ENCODE measurements at places on chromosomes 4 and X.
A peak's percentile ranks its signal among the peaks of the same experiment; 100 is the strongest.

DNA sequence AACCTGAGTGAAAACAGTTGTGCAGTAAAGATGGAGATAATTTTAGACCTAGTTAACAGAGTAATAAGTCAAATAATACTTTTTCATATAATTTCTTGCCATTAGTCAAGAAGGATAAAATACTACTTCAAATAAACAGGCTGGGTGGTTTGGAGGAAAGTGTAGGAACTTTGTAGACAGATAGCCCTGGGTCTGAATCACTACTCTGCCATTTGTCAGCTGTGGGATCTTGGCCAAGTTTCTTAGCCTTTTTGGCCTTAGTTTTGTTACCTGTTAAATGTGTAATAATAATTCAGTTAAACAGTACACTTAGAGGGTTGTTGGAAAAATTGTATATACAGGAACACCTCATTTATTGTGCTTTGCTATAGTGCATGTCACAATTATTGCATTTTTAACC, 163.7 kb downstream of the NPNT start:
- DNase-seq, result no peak

GRCh38 chrX:153993079-153993478, 20.5 kb downstream of the TMEM187 start:
- no peak for DNase-seq

GRCh38 chrX:43656005-43656494, at the start of gene MAOA:
Gene MAOA, plus strand, starts transcription at chrX:43656299. Its CDS starts 43 bp downstream, at chrX:43656342.
- DNase-seq, result no peak

- no peak for DNase-seq
Measured at GRCh38 chrX:13607331-13607995, 38.1 kb downstream of the EGFL6 start.

- DNase-seq, result no peak
Measured at GRCh38 chr4:26753617-26754016, 107.0 kb upstream of the STIM2 start.

DNA sequence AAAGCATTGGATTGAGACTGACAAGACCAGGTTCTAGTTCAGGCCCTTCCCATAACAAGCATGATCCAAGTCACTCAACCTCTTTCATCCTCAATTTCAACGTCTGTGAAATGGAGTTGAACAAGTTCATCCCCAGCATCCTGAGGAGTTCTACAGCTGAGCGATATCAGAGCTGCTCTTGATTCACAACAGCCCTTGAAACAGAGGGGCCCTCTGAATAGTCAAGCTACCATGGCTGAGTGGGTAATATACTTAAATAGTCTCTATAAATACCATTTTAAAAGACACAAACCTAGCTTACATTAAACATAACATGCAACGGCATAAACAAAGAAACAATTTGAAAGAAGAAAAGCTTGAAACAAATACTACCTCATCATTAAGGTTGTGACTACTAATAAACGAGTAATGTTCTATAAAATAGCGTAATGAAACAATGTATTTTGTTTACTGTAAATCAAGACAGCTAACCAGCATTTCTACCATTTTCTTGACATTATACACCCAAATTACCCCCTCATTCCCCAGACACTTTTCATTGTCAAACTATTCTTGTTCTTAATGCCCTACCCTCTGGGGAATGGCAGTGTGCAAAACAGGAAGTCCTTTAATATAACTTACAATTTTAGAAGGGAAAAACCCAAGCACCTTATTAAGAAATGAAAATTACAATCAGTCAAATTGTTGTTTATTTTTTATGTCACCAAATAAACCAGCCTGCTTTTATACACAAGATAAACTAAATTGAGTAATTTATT, 202.3 kb downstream of the PARM1 start:
- DNase-seq, result no peak

GRCh38 chrX:153971124-153971449, 531 bp downstream of the HCFC1 start:
- DNase-seq, result peak; percentile 69

- no peak for DNase-seq
Measured at GRCh38 chr4:40377512-40378365, 42.6 kb downstream of the CHRNA9 start.
